ENCODE measurements at places on chromosomes 3 and 15.
A peak's percentile ranks its signal among the peaks of the same experiment; 100 is the strongest.

- no peak overlapping the region for H3K4me3 ChIP-seq
- H3K4me1 ChIP-seq = peaks cover 22% of the 10 kb centered on the region
- peak overlapping the region; percentile 64 for H3K27ac ChIP-seq
- no peak for DNase-seq
- H3K36me3 ChIP-seq = no peaks in the 10 kb centered on the region
- peaks cover 39% of the 10 kb centered on the region for H3K27me3 ChIP-seq
Observed at GRCh38 chr3:13537909-13538296, 11.0 kb upstream of the FBLN2 start.

DNA sequence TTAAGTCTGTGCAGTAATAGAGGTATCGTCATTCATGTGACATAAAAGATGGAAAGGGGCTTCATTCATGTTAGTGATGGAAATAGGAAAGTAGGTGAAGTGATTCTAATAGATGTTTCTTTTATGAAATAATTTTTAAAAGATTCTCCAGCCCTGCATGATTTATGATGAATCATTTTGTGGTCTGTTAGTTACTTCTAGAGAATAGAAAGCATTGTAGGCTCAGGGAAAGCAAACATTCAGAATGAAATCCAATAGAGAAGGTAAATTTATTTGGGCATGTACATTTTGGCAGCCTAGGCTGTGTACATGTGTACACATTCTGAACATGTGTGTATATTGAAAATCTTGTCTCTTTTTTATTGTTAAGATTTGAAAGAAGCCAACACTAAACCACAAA lies 23.1 kb downstream of the PPARG start:
- H3K4me1 ChIP-seq = peaks cover 14% of the 10 kb centered on the region
- no peak for DNase-seq
- H3K4me3 ChIP-seq = no peak overlapping the region
- peaks cover 3% of the 10 kb centered on the region for H3K36me3 ChIP-seq

DNA sequence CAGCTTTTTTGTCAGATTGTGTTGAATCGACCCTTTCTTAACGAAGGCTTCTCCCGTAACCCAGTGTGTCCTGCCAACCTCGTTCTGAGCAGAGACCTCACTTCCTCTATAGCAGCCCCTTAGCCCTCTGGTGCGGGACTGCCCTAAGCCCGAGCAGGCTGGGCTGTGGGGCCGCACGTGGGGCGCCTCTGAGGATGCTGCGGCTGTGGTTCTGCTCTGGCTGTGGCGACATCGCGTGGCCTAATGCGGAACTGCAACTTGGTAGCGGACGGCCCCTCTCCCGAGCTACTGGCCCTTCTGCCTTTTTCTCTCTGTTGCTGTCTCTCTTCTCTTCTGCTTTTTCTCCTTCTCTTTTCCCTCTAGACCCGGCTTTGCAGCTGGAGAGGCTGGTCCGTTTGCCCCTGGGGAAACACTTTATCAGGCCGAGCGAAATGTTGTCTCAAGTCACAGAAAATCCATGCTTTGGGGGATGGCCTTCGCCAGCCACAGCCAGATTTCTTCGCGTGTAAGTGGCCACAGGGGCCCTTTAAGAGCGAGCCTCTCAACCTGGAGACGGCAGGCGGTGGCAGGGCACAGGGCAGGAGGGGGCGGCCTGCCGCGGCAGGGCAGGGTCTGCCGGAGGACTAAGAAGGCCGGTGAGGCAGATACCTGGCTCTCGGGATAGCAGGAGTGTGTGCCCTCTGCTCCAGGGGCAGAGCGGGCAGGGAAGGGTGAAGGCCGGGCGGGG lies 19.4 kb upstream of the KIF23 start:
- peak; percentile 83 for DNase-seq
- H3K27me3 ChIP-seq = peaks cover 5% of the 10 kb centered on the region
- H3K4me3 ChIP-seq = peak overlapping the region; percentile 34
- no peaks in the 10 kb centered on the region for H3K36me3 ChIP-seq
- peaks cover 15% of the 10 kb centered on the region for H3K4me1 ChIP-seq

DNA sequence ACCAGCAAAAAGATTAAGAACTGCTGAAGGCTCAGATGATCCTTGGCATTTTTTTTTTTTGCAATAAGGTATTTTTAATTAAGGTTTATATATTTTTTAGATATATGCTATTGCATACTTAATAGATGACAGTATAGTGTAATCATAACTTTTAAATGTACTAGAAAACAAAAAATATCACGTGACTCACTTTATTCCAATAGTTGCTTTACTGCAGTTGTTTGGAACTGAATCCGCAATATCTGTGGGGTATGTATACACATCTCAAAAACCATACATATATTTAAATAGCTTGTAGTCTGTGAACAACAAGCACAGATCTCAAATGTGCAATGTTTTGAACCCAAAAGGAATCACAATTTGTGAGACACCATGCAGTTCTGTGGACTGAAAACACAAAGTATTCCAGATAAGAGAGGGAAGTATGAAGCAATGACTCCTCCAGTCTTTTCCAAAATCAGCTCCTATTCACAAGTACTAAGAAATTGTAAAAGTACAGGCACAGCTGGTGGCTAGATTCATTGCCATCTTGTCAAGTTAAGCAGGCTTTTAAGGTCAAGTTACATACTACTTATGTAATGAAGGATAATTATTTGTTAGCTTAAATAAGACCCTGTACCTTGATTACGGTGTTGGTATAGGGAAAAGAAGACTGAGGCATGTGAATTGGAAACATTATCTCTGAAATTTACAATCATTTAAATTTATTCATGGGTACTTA lies 331.1 kb downstream of the TBC1D5 start:
- no peak overlapping the region for H3K27ac ChIP-seq
- no peak overlapping the region for H3K4me3 ChIP-seq
- H3K27me3 ChIP-seq = no peaks in the 10 kb centered on the region

- DNase-seq = no peak
- H3K27ac ChIP-seq = no peak overlapping the region
- peaks cover 26% of the 10 kb centered on the region for H3K4me1 ChIP-seq
- no peak overlapping the region for H3K4me3 ChIP-seq
- no peaks in the 10 kb centered on the region for H3K27me3 ChIP-seq
Observed at GRCh38 chr3:58032186-58032585, 24.0 kb downstream of the FLNB start.

GRCh38 chr3:128310286-128311058 lies 156.2 kb downstream of the DNAJB8 start:
- H3K36me3 ChIP-seq = no peaks in the 10 kb centered on the region
- H3K4me1 ChIP-seq = peaks cover 60% of the 10 kb centered on the region
- no peak overlapping the region for H3K4me3 ChIP-seq
- H3K27ac ChIP-seq = peak overlapping the region; percentile 76
- no peak for DNase-seq

DNA sequence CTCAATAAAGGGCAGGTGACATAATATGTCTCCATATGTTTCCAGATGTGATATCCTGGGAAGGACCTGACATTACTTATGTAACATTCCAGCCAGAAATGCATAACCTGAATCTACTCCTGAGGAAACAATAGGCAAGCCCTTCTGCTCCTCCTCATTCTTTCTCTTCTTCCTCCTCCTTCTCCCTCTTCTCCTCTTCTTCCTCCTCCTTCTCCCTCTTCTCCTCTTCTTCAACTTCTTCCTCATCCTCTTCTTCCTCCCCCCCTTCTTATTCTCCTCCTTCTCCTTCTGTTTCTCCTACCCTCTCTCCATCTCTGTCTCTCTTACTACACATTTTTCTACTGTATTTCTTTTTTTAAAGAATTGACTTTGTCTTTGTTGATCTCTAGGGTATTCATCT lies 43.5 kb upstream of the ITGA11 start:
- DNase-seq = no peak
- H3K27me3 ChIP-seq = peaks cover 5% of the 10 kb centered on the region
- no peaks in the 10 kb centered on the region for H3K36me3 ChIP-seq
- H3K27ac ChIP-seq = no peak overlapping the region

DNA sequence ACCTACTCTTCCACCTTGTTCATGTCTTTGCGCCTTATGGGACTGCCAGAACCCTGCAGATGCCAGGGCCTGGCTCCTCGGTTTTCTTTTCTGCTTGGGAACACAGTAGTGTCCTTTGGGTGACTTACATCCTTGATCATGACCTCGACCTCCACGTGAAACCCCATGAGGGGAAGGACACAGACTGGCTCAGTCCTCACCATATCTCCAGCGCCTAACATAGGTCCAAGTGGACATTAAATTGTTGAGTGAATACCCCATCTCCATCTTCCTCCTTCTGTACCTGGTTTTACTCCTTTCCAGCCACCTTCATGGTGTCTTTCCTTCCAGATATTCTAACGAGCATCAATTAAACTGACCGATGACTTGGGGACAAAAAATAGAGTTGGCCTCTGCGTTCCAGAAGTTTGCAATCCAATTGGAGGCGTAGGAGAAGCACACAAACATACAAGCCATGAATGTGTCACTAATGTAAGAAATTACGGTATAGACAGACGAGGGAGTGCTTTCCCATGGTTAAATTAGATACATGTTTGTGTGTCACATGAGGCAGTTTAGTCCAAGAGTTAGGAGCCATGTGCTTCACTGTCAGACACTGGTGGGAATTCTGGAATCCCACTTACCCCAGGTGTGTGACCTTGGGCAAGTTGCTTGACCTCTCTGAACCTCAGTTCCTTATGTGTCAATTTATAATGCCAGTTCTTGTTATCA lies 907 bp upstream of the HERC1 start:
- H3K36me3 ChIP-seq = no peaks in the 10 kb centered on the region
- no peaks in the 10 kb centered on the region for H3K27me3 ChIP-seq

DNA sequence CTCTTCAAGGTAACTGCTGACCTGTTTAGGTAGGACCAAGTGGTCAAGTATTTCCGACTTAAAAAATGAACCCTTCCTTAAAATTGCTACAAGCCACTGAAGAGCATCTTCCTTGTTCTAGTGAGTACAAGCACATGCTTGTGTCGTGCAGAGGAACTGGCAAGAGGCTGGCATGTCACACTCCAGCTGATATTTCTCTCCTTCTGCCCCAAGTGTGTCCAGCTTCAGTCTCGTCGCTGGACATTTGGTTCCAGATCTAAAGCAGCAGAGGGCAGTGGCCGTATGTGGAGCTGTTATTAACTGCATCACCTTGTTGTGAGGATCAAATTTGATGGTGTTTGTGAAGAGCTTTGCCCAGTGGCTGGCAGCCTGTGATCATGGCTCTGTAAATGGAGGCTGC lies 10.0 kb downstream of the RBP2 start:
- no peaks in the 10 kb centered on the region for H3K4me1 ChIP-seq
- H3K36me3 ChIP-seq = no peaks in the 10 kb centered on the region
- no peak overlapping the region for H3K4me3 ChIP-seq
- no peaks in the 10 kb centered on the region for H3K27me3 ChIP-seq
- H3K27ac ChIP-seq = no peak overlapping the region

- no peak overlapping the region for H3K27ac ChIP-seq
- no peaks in the 10 kb centered on the region for H3K36me3 ChIP-seq
- DNase-seq = no peak
- peaks cover 5% of the 10 kb centered on the region for H3K4me1 ChIP-seq
- H3K27me3 ChIP-seq = no peaks in the 10 kb centered on the region
- no peak overlapping the region for H3K4me3 ChIP-seq
Observed at GRCh38 chr3:152491922-152492321, 223.2 kb downstream of the MBNL1 start.

- peak overlapping the region; percentile 47 for H3K4me3 ChIP-seq
- no peaks in the 10 kb centered on the region for H3K36me3 ChIP-seq
- DNase-seq = no peak
- peaks cover 6% of the 10 kb centered on the region for H3K4me1 ChIP-seq
- H3K27me3 ChIP-seq = peaks cover 3% of the 10 kb centered on the region
Observed at GRCh38 chr15:85168642-85169173, 187.1 kb downstream of the PDE8A start.

DNA sequence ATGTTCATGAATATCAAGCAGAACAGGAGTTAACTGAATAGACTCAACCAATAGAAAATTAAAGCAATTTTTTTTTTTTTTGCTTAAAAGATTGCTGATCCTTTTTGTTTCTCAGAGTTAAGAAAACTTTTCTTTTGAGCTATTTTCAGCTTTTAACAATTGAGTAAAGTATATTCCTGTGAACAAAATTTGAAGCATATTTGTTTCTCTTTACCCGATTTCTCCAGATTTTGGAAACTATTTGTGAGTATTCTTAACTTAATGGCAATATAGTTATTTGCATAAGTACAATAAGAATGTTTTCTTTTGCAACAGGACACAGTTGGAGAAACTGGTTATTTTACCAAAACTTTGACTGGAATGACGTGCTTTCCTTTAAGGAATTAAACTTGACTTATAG lies 53.4 kb upstream of the C15orf39 start:
- H3K27me3 ChIP-seq = no peaks in the 10 kb centered on the region
- H3K36me3 ChIP-seq = no peaks in the 10 kb centered on the region
- H3K4me1 ChIP-seq = peaks cover 9% of the 10 kb centered on the region
- no peak overlapping the region for H3K4me3 ChIP-seq

DNA sequence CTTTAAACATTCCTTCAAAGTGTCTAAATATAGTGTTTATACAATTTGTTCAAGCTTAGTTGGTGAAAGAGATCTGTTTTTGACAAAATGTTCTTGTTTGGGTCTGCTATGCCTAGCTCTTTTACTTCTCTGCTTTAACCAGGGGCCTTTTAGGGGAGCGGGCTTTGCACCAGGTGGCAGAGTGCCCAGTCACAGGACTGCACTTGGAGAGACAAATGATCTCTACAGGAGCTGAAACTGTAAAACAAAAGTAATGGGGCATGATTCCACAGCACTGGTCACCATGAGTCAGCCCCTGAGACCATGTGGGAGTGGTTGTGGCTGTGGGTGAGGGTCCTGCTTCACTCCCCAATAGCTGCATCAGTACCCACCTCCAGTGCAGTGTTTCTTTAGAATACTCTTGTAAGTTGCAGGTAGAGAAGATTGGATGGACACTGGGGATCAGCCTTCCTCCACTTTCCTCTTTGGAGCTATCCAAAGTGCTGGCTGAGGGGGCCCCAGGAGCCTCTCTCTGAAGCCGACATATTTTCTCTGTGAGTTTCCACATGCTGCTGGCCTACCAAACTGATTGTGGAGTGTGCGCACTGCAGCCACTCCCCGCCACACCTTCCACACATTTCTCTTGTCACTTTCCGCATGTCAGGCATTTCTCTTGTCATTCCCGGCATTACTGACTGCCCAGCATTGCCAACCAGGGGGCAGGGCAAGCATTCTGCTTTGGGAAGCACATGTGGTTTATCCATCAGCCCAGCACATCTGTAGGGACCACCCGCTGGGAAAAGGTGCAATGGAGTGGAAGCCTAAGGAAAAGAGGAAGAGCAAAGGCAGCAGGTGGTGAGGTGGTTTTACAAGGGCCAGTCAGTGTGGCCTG lies 110.0 kb downstream of the EPHB1 start:
- no peak overlapping the region for H3K4me3 ChIP-seq
- no peak for DNase-seq
- H3K4me1 ChIP-seq = peaks cover 19% of the 10 kb centered on the region
- H3K36me3 ChIP-seq = no peaks in the 10 kb centered on the region
- no peak overlapping the region for H3K27ac ChIP-seq

- no peak overlapping the region for H3K4me3 ChIP-seq
- peaks cover 7% of the 10 kb centered on the region for H3K4me1 ChIP-seq
- no peak overlapping the region for H3K27ac ChIP-seq
- DNase-seq = no peak
- H3K27me3 ChIP-seq = no peaks in the 10 kb centered on the region
- no peaks in the 10 kb centered on the region for H3K36me3 ChIP-seq
Observed at GRCh38 chr3:125075738-125076137, 19.9 kb upstream of the HEG1 start.

GRCh38 chr15:81133782-81134461 lies at the start of gene CFAP161:
TSS of gene CFAP161 (plus strand) at chr15:81134270. CDS start at chr15:81134330, 60 bp downstream.
- peak; percentile 82 for DNase-seq
- peaks cover 13% of the 10 kb centered on the region for H3K4me1 ChIP-seq
- no peaks in the 10 kb centered on the region for H3K36me3 ChIP-seq

GRCh38 chr3:9795207-9795606 lies 2.3 kb downstream of the ARPC4 start:
- H3K4me3 ChIP-seq = no peak overlapping the region
- no peaks in the 10 kb centered on the region for H3K27me3 ChIP-seq
- H3K27ac ChIP-seq = no peak overlapping the region
- H3K36me3 ChIP-seq = peaks cover 59% of the 10 kb centered on the region
- DNase-seq = no peak

GRCh38 chr3:188309437-188310269 lies 155.7 kb downstream of the LPP start:
- H3K36me3 ChIP-seq = no peaks in the 10 kb centered on the region
- H3K4me1 ChIP-seq = peaks cover 10% of the 10 kb centered on the region
- no peak for DNase-seq
- H3K27me3 ChIP-seq = no peaks in the 10 kb centered on the region
- no peak overlapping the region for H3K27ac ChIP-seq

Measured in left ventricle myocardium inferior (tissue), 1 donor.